Activated naive CD8-positive, alpha-beta T cell treated with anti-CD3 and anti-CD28 coated beads for 36 hours (primary cell): ENCODE measurements at places on chromosomes 1 and 21. TPM values are rescaled to one million over a fixed set of nuclear protein-coding genes. Genes with fewer than 3 reads are reported as not detected.

Gene PLA2G2D
- total RNA-seq = not detected

DNA sequence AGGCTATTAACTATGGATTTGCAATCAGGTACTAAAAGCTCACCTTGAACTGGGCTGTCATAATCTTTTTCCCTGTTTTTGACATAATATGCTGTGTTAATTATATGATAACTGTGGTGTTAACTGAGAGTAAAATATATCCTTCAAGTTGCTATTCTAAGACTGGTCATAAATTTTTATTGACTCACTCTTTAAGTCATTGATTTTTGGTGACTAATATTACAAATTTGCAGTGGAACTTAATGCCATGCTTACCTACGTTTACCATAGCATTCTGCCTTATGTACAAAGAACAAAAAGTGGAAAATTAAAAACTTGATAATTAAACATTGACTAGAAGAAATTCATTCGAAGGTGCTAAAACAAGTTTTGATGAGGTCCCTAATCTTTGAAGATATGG, 872.4 kb downstream of the BRINP3 start:
- no peak overlapping the region for H3K4me3 ChIP-seq
- DNase-seq = no peak
- no peaks in the 10 kb centered on the region for H3K36me3 ChIP-seq

- no peaks in the 10 kb centered on the region for H3K27me3 ChIP-seq
- DNase-seq = no peak
- H3K36me3 ChIP-seq = peaks cover 3% of the 10 kb centered on the region
- H3K4me3 ChIP-seq = no peak overlapping the region
- H3K27ac ChIP-seq = no peak overlapping the region
- peaks cover 29% of the 10 kb centered on the region for H3K4me1 ChIP-seq
Measured at GRCh38 chr1:227869851-227870305, 54.4 kb downstream of the PRSS38 start.

GRCh38 chr1:60171801-60172200, 98.2 kb upstream of the C1orf87 start:
- H3K27me3 ChIP-seq = no peaks in the 10 kb centered on the region
- H3K27ac ChIP-seq = no peak overlapping the region
- no peak overlapping the region for H3K4me3 ChIP-seq
- DNase-seq = no peak
- H3K36me3 ChIP-seq = no peaks in the 10 kb centered on the region
